Suppressor macrophage treated with lipopolysaccharide for 1 hour (primary cell): ENCODE measurements at places on chromosomes 7 and 10.

DNA sequence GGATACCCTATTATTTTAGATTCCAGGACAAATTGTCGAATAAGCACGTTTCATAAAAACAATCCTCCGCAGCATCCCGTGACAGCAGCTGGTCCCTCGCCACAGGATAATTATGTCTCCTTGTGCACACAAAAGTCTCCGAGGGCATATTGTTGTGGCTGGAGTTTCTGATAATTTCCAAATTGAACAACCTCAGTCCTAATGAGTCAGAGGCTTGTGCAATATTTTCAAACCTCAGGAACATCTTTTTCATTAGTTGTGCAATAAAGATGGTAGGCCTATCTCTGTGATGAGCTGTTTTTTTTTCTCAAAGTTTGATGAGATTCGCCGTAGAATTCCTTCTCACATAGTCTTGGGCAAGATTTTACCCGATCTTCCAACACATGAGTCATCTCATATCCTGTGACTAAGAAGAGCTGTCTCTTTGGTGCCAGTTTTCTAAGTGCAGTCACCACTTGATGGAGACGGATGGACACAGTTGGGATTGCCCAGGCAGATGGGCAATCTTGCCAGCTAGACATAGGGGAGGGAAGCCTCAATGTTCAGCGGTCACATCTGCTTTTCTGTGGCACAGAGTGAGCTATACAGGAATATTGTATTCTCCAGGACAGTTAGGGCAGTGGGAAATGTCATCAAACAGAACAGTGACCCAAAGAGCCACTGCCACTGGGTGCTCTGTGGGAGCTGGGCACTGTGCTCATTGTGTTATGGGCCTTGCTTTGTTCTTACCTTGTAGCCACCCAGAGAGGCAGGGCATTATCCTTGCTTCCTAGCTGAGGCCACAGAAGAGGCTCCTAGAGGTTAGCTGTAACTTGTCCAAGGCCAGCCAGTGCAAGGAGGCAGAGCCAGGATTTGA lies 7.8 kb downstream of the HTRA1 start:
- peak; percentile 99 for DNase-seq

DNA sequence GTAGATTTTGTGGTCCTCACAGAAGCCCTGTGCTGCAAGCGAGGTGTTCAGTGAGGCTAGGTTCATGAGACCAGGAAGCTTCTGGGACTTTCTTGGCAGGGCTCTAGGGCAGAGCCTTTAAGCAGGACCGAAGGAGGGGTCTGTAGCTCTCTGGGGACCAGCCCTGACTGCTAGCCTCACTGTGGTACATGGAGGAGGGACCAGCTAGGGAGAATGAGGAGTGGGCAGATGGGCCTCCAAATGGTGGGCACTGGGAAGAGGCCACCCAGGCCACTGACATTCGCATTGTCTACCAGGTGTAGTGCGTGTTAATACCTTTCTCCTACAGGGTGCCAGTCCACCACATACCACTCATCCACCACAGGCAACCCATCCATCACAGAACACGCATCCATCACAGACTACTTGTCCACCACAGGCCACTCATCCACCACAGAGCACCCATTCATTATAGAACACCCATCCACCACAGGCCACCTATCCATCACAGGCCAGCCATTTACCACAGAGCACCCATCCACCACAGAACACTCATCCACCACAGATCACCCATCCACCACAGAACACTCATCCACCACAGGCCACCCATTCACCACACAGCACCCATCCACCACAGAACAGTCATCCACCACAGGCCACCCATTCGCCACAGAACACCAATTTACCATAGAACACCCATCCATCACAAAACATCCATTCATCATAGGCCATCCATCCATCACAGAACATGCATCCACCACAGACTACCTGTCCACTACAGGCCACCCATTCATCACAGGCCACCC lies 31.6 kb upstream of the ZNF488 start:
- no peak for DNase-seq

GRCh38 chr7:35379481-35379880 lies 125.6 kb upstream of the TBX20 start:
- peak; percentile 34 for DNase-seq

GRCh38 chr7:157722137-157723060 lies 385.6 kb downstream of the DNAJB6 start:
- DNase-seq = no peak

- DNase-seq = no peak
These were observed 71.6 kb upstream of the BAIAP2L1 start for GRCh38 chr7:98472521-98472954.

GRCh38 chr7:47602272-47603004 lies 20.5 kb upstream of the TNS3 start:
- DNase-seq = no peak

GRCh38 chr10:114520453-114520852 lies 116.2 kb upstream of the AFAP1L2 start:
- peak; percentile 91 for DNase-seq

GRCh38 chr10:310371-310770 lies 175.1 kb downstream of the ZMYND11 start:
- no peak for DNase-seq

DNA sequence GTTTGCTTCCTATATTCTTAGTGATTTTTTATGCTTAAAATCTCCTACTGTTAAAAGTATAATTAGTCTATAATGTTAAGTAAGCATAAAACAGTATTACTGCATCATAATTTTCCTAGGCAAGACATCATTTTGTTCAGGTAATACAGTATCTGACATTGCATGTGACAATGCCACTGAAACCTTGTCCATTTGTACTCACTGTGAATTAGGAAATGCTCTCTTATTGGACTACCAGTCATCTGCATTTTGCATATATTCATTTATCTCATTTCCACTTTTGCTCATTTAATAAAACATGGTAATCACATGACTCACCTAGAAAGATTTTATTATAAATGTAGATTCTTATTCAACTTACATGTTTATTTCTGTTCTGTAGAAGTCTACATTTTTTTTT lies 379.1 kb downstream of the ETV1 start:
- DNase-seq = no peak

DNA sequence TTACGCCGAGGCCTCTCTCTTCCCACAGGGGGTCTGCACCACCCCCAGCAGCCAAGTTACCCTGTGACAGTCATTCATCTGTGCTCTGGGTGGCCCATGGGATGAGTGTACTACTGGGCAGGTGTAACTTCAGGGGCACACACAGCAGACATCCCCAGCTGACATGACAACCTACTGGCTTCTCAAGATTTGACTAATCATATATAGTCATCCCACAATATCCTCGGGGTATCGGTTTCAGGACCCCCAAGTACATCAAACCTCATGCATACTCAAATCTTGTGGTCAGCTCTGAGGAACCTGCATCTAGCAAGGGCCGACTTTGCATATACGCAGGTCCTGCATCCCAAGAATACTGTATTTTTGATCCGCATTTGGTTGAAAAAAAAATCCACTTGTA lies 336.9 kb upstream of the C7orf33 start:
- no peak for DNase-seq

- DNase-seq = no peak
These were observed 40.1 kb downstream of the LGI1 start for GRCh38 chr10:93797825-93798224.

GRCh38 chr7:43557831-43558495 lies 24.9 kb upstream of the STK17A start:
- DNase-seq = no peak

DNA sequence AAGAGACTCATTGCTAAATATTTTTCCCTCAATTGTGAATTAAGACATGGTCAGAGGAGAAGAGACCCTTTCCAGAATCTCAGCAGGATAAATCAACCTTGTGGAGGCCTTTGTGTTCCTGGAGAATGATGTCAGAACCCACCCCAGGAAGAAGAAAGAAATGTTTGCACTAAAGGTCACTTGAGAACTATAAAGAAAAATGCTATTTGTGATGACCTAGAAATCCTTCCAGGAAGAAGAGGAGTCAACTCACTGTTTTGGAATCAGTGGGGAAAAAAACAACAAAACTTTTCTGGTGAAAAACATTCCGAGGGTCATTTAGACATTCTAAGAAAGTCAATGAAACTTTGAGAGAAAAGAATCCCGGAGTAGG lies 129.1 kb upstream of the ANKRD1 start:
- no peak for DNase-seq

- DNase-seq = no peak
These were observed 623 bp upstream of the CEP41 start for GRCh38 chr7:130441408-130441869.

DNA sequence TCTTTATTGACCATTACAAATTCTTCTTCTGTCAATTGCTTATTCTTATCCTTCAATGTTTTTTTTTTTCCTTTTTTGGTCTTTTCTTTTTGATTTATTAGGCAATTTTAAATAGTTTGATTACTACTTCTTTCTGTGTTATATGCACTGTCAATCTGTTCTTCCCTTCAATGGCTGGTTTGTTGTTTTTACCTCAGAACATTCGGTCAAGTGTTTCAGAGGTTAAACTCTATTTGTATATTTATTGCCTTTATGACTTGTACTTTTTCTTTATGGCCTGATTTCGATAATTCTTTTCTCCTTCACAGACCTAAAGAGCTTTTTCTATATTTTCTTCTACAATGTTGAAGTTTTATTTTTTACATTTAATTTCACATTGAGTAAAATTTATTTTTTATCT lies 171.5 kb upstream of the AKR1E2 start:
- no peak for DNase-seq

DNA sequence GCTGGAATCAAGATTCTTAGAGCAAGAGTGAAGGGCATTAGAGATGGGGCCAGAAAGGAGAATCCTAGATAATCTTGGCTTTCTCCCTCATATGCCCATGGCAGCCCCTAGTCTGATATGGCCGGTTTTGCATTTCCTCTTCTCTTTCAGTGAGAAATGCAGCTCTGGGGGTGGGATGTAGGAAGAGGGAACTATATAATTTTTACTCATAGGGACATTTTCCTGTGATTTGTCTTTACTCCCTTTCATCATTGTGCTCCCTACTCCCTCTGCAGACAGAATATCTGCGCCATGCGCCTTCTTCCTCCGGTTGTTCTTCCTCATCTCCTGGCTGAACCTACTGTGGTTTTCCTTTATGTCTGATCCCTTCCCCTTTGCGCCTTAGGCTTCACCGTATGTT lies 16.8 kb upstream of the CHCHD1 start:
- peak; percentile 42 for DNase-seq

- no peak for DNase-seq
These were observed 49.9 kb upstream of the VOPP1 start for GRCh38 chr7:55622241-55622640.

- no peak for DNase-seq
These were observed 87.4 kb downstream of the ZFAND4 start for GRCh38 chr10:45585131-45585530.

DNA sequence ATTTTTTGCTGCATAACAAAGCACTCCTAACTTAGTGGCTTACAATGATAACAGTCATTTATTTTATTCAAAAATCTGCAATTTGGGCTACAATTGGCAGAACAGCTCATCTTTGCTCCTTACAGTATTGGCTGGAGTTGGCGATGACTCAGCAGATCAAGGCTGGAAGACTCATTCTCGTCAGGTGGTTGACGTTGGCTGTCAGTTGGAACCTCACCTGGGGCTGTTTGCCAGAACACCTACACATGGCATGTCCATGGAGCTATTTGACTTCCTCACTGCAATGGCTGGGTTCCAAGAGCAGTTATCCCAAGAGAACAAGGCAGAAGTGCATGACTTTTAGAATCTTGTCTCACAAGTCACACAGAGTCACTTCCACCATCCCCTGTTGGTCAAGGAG lies 75.1 kb downstream of the NOD1 start:
- DNase-seq = no peak

GRCh38 chr7:1410992-1411391 lies 48.3 kb downstream of the MICALL2 start:
- no peak for DNase-seq

GRCh38 chr10:96745950-96746349 lies 25.6 kb upstream of the PIK3AP1 start:
- no peak for DNase-seq

DNA sequence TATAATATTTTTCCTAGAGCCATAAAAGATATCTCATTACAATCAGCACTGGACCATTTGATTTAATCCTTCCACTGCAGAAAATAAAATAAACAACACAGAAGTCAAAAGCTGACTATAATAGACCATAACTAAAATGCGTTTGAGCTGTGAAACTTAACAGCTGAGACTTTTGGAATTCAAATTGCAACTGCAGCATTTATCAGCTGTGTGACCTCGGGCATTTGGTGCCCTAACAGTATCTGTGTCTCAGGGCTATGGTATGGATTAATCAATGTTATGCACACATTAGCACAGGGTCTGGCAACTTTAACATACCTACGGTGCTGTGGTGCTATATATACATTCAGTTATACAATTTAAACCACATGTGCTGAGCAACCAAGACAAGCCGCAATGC lies 160.1 kb downstream of the COL28A1 start:
- no peak for DNase-seq

DNA sequence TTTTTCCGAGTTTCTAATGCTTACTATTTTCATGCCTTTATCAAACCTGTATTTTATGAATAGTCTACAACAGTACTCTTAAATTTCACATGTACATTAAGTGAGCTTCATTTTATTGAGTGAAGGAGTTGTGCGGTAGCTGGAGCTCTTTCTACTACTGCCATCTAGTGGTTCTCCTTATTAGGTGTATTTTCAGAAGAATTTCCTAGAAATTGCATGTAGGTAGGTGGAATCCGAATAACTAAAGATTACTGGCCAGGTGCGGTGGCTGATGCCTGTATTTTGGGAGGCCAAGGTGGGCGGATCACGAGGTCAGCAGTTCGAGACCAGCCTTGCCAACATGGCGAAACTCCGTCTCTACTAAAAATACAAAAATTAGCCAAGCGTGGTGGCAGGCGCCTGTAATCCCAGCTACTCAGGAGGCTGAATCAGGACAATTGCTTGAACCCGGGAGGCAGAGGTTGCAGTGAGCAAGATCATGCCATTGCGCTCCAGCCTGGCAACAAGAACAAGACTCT lies 38.3 kb downstream of the LRRC72 start:
- DNase-seq = peak; percentile 52

DNA sequence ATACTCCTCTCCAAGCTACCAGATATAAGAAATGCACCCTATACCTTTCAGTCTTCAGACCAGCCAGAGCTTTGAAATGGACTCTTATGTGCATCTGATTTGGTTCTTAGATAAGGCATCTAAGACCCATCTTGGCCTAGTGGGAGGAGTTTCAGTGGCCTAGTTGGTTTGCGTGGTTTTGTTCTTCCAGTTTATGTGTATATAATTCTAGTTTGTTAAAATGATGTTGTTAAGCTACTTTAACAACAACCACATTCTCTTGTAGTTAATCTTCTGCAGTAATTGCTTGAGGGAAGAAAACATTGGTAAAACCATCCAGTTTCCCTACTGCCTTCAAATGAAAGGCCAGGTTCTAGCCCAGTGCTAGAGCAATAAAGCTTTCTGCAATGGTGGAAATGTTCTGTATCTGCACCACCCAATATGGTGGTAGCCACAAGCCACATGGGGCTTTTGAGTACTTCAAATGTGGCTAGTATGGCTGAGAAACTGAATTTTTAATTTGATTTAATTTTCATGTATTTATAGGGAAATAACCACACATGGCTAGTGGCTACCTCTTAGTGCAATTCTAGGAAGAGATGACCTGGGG lies 66.3 kb downstream of the KLHDC10 start:
- no peak for DNase-seq

- no peak for DNase-seq
These were observed 79.3 kb upstream of the AGBL3 start for GRCh38 chr7:134907000-134907399.

GRCh38 chr7:66779669-66780409 lies 39.3 kb downstream of the RABGEF1 start:
- DNase-seq = peak; percentile 62

- DNase-seq = no peak
These were observed 429.1 kb downstream of the KIF20B start for GRCh38 chr10:90130321-90131086.
